Esophagus (tissue), 2 donors: ENCODE measurements at places on chromosomes 1 and 21. TPM values are rescaled to one million over a fixed set of nuclear protein-coding genes. Genes with fewer than 3 reads are reported as not detected.

The PCBP3 gene
- 0.24 TPM for polyA plus RNA-seq

The HOOK1 gene
- 9.2 TPM for polyA plus RNA-seq

The KIAA1614 gene
- 1.5 TPM for polyA plus RNA-seq

The AGBL4 gene
- polyA plus RNA-seq = 0.02 TPM

The GJA5 gene
- 1.4 TPM for polyA plus RNA-seq

The SLC16A4 gene
- polyA plus RNA-seq = 0.58 TPM
